ENCODE measurements at places on chromosomes 2 and 18. TPM values are rescaled to one million over a fixed set of nuclear protein-coding genes. Genes with fewer than 3 reads are reported as not detected.
A peak's percentile ranks its signal among the peaks of the same experiment; 100 is the strongest.

GRCh38 chr18:58303363-58303762, 259.3 kb downstream of the NEDD4L start:
- H3K4me1 ChIP-seq, result no peaks in the 10 kb centered on the region
- no peak overlapping the region for H3K27ac ChIP-seq
- H3K4me3 ChIP-seq, result no peak overlapping the region
- no peak for DNase-seq
- H3K36me3 ChIP-seq, result no peaks in the 10 kb centered on the region

DNA sequence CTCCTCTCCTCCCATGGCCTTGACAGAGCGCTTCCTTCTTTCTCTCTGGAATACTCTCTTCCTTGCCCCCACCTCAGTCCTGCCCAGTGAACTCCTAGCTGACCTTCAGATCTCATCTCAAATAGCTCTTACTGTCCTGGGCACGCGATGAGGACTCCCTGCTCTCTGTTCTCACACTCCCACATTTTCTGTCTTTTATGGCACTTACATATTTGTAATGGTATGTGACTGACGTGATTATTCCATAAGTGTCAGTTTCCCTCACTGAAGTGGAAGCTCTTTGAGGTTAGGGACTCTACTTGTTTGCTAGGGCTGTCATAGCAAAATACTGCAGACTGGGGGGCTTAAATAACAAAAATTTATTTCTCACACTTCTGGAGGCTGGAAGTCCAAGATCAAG, 1.7 kb upstream of the DYSF start:
- H3K4me1 ChIP-seq, result no peaks in the 10 kb centered on the region
- H3K27me3 ChIP-seq, result peaks cover 34% of the 10 kb centered on the region
- H3K4me3 ChIP-seq, result no peak overlapping the region
- H3K27ac ChIP-seq, result no peak overlapping the region

GRCh38 chr2:151174127-151174526, 87.5 kb downstream of the RBM43 start:
- H3K27me3 ChIP-seq, result no peaks in the 10 kb centered on the region
- H3K4me1 ChIP-seq, result no peaks in the 10 kb centered on the region
- no peak overlapping the region for H3K4me3 ChIP-seq
- H3K27ac ChIP-seq, result no peak overlapping the region

GRCh38 chr2:120823551-120823950, 87.9 kb downstream of the GLI2 start:
- H3K27ac ChIP-seq, result no peak overlapping the region
- no peaks in the 10 kb centered on the region for H3K27me3 ChIP-seq
- H3K36me3 ChIP-seq, result no peaks in the 10 kb centered on the region
- peaks cover 42% of the 10 kb centered on the region for H3K4me1 ChIP-seq

GRCh38 chr2:113305146-113305545, 26.4 kb upstream of the PAX8 start:
- DNase-seq, result no peak
- H3K4me1 ChIP-seq, result no peaks in the 10 kb centered on the region
- H3K36me3 ChIP-seq, result no peaks in the 10 kb centered on the region
- no peak overlapping the region for H3K27ac ChIP-seq
- H3K27me3 ChIP-seq, result no peaks in the 10 kb centered on the region
- H3K4me3 ChIP-seq, result no peak overlapping the region

DNA sequence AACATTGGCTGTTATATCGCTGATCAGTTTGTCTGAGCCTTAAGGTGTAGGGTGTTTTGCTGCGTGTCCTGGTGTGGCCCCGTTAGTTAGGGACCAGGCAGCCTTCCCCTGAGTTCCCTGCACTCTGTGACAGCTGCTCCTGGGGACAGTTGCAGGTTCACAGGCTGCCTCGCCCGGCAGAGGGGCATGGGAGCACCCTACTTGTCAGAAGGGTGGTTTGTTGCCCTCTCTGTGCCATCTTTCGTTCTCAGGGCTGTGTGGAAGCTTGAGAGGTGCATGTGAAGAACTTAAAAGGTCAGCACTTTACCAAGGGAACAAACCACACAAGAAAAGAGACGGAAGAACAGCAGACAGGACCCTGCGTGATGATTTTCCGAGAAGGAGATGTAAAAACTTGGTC, 159.6 kb downstream of the LDLRAD4 start:
- H3K4me1 ChIP-seq, result peaks cover 22% of the 10 kb centered on the region
- no peak overlapping the region for H3K27ac ChIP-seq
- H3K36me3 ChIP-seq, result no peaks in the 10 kb centered on the region
- H3K27me3 ChIP-seq, result no peaks in the 10 kb centered on the region

- no peak for DNase-seq
- H3K36me3 ChIP-seq, result no peaks in the 10 kb centered on the region
- no peaks in the 10 kb centered on the region for H3K27me3 ChIP-seq
- H3K4me1 ChIP-seq, result no peaks in the 10 kb centered on the region
- no peak overlapping the region for H3K4me3 ChIP-seq
These were observed 329.4 kb upstream of the LYPD1 start for GRCh38 chr2:132999421-132999820.

DNA sequence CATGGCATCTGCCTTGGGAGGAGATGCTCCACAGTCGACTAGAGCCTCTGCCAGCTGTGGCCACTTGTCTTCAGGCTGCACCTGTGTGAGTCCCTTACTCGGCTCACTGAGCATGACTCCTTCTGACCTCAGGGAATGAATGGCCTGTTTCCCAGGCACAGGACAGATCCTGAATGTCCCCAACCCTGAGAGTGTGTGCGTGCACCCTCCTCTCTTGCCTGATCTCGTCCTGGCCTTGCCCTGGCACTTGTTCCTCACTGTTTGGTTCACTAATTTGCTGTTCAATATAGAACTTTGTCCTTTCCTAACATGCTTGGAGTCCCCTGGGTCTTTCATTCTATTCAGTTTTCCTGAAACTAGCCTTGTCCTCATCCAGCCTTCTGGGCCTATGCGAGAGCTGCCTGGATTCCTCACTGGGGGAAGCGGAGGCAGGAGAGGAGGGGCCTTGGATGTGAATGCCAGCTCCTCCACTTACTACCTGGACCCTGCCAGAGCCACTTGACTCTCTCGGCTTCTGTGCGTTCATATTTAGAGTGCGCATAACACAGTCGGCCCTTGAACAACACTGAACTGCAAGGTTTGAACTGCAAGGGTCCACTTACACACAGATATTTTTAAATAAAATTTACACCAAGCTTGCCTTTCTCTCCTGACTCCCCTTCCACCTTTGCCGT, 184.8 kb downstream of the ACKR3 start:
- no peak for DNase-seq
- no peaks in the 10 kb centered on the region for H3K4me1 ChIP-seq
- no peak overlapping the region for H3K4me3 ChIP-seq
- H3K27ac ChIP-seq, result no peak overlapping the region
- no peaks in the 10 kb centered on the region for H3K36me3 ChIP-seq

GRCh38 chr18:51520676-51521180, 323.2 kb upstream of the MEX3C start:
- H3K4me1 ChIP-seq, result peaks cover 16% of the 10 kb centered on the region
- DNase-seq, result peak; percentile 40
- H3K27ac ChIP-seq, result no peak overlapping the region
- H3K4me3 ChIP-seq, result no peak overlapping the region

DNA sequence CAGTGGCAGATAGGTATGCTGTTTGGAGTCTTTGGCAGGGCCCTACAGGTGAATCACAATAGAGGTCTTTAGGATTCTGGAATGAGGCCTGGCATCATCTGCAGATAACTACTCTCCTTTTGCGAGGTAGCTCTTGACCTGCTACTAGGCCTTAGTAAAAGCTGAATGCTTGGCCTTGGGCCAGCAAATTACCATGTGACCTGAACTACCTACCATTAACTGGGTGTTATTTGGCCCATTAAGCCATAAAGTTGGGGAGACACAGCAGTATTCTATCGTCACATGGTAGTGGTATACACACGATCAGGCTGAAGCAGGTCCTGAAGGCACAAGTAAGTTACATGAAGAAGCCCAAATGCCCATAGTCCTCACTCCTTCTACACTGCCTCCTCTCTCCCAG, 178.2 kb downstream of the PPP1R1C start:
- H3K36me3 ChIP-seq, result no peaks in the 10 kb centered on the region
- no peak overlapping the region for H3K4me3 ChIP-seq
- no peaks in the 10 kb centered on the region for H3K4me1 ChIP-seq
- no peak for DNase-seq
- H3K27ac ChIP-seq, result no peak overlapping the region

Gene TUBB8B
- 0.77 TPM for total RNA-seq

Gene FSHR
- not detected for total RNA-seq

Gene EPHA4
- total RNA-seq, result 34.4 TPM

Gene ZDBF2
- total RNA-seq, result 1.8 TPM

Gene HSBP1L1
- total RNA-seq, result 1.9 TPM

Gene MAP3K2
- 54.8 TPM for total RNA-seq

Gene RAPH1
- 28.3 TPM for total RNA-seq

Data from A673 (cell line).